ENCODE measurements at places on chromosomes 5 and 9.

- DNase-seq = no peak
Measured at GRCh38 chr9:123485216-123485615, 129.2 kb downstream of the CRB2 start.

- DNase-seq = no peak
Measured at GRCh38 chr5:104628911-104629310, 1066.3 kb upstream of the NUDT12 start.

GRCh38 chr9:14989811-14990210, 79.6 kb upstream of the FREM1 start:
- no peak for DNase-seq

GRCh38 chr9:20582150-20582549, 40.1 kb downstream of the MLLT3 start:
- no peak for DNase-seq
